ENCODE measurements at places on chromosomes 13 and 19. TPM values are rescaled to one million over a fixed set of nuclear protein-coding genes. Genes with fewer than 3 reads are reported as not detected.

GRCh38 chr19:30091856-30092255 is 149.8 kb downstream of the URI1 start:
- DNase-seq, result no peak

DNA sequence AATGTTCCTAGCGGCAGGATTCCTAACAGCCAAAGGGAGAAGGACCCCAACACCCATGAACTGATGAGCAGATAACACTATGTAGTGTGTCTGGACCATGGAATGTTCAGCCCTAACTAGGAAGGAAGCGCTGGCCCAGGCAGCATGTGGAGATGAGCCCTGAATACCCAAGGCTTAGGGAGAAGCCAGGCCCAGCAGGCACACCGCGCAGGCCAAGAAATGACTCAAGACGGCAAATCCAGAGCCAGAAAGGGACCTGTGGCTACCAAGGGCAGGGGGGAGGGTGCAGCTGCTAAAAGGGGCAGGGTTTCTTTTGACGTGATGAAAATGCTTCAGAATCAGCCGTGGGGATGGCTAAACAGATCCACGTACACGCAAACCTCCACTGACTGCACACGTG is 20.7 kb upstream of the TINCR start:
- no peak for DNase-seq

- DNase-seq, result no peak
Measured at GRCh38 chr19:41871573-41872383, 5.3 kb upstream of the CD79A start.

- DNase-seq, result no peak
Measured at GRCh38 chr19:5864013-5864720, 6.2 kb downstream of the FUT5 start.

DNA sequence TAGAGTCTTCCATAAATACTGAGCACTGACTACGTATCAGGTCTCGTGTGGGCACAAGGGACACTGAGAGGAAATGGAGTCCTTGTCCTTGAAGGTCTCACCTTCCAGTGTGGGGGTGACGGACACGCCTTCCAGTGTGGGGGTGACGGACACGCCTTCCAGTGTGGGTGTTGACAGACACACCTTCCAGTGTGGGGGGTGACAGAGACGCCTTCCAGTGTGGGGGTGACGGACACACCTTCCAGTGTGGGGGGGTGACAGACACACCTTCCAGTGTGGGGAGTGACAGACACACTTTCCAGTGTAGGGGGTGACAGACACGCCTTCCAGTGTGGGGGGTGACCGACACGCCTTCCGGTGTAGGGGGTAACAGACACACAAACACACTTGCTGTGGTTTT is 14.3 kb upstream of the EDDM13 start:
- no peak for DNase-seq

DNA sequence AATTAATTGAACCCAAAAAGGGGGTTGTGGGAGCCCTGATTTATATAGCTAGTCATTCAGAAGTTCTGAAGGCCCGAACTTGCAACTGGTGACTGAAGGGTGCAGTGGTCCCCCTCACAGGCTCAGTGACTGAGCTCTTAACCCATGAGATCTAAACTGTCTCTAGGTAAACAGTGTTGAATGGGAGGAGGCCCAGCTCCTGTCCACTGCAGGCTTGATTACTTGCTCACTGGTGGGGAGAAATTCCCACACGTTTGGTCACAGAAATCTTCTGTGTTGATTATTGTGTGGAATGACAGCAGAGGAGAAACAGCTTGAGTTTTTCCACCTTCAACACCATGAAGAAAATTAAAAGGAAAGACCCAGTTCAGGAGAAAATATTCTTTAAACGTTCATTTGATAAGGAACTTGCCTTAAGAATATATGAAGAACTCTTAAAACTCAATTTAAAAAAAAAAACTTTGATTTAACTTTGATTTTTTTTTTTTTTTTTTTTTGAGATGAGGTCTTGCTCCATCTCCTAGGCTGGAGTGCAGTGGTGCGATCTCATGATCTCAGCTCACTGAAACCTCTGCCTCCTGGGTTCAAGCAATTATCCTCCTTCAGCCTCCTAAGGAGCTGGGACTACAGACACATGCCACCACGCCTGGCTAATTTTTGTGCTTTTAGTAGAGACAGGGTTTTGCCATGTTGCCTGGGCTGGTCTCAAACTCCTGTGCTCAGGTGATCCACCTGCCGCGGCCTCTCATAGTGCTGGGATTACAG is 249.3 kb downstream of the UQCRFS1 start:
- DNase-seq, result no peak

- peak; percentile 76 for DNase-seq
Measured at GRCh38 chr13:97028441-97029299, 34.4 kb upstream of the OXGR1 start.

DNA sequence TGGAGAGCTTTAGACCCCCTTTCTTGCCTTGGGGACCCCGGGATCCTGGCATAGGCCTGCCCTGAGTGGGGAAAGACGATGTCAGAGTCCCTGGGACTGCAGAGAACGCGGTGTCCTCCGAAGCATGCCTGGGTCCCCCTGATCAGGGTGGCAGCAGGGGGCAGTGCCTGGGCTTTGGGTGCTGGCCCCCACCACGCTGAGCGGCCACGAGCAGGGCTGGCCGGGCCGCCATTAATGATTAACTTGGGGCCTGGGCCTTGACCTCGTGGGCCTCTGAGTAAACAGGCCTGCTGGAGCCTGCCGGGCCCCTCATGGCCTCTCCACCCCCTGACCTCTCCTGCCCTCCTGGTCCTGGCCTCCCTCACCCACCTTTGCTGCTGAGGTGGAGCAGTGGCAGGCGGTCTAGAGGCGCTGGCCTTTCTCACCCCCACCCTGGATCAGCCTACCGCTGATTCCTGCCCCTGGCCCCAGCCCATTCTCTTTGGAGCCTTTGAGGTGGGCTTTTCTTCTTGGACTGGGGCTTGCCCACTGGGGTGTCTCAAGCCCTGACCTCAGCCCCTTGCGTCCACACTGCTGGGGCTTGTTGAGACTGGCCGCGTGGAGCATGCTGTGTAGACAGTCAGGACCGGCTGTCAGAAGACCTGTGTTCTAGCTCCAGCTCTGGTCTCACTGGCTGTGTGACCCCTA is 26.3 kb downstream of the CEBPA start:
- DNase-seq, result no peak

DNA sequence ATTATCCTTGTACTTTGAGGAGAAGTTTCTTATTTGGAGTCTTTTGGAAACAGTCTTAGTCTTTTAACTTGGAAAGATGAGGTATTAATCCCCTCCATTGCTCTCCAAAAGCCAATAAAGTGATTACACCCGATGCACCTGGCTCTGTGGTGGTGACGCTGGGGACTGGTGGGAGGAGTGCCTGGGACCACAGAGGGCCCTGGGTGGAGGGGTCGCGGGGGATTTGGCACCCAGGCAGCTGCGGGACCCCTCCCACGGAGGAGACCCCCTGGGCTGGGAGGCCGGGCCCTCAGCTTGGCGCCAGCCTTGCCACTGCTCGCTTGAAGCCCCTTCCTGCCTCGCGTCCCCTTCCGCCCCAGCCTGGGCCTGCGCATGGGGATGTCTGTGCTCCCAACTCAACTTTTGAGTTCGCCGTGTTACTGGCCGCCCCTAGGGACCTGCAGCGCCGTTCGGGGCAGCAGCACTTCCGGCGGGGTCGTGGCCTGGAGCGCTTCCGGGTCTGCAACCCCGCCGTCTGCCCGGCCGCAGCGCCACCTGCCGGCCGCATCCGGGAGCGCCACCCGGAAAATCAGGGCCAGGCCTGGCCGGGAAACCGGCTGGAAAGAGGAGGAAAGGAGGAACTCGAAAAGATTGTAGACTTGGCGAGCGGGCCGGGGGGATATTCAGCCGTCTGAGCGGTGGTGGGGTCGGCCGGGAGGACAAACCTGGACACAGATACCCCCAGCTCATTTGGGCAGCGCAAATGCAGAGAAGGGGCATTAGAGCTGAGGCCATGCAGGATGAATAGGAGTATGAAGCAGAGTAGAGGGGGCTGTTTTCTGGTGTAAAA is 8.4 kb downstream of the PEAK3 start:
- peak; percentile 71 for DNase-seq

GRCh38 chr19:56400485-56400884 is 3.6 kb upstream of the ZNF583 start:
- no peak for DNase-seq

- DNase-seq, result peak; percentile 44
Measured at GRCh38 chr13:39913928-39914327, 258.5 kb downstream of the COG6 start.

DNA sequence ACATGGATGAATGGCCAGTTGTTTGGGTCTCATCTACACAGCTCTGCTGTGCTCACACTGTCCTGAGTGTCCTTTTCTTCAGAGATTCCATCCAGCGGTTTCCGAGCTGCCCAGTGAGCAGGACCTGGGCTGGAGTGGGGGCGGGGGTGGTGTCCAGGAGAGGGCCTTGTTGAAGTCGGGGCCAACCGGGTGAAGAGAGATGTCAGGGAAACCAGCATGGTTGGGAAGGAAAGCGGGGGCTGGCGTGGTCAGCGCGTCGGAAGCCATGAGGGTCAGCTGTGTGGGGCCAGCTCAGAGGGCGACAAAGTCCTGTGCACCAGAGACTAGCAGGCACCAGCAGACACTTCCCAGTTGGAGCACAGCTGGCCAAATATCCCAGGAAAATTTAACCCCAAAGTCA is 37.8 kb upstream of the SOX1 start:
- DNase-seq, result no peak

- no peak for DNase-seq
Measured at GRCh38 chr13:64083396-64083795, 2667.7 kb upstream of the PCDH20 start.

DNA sequence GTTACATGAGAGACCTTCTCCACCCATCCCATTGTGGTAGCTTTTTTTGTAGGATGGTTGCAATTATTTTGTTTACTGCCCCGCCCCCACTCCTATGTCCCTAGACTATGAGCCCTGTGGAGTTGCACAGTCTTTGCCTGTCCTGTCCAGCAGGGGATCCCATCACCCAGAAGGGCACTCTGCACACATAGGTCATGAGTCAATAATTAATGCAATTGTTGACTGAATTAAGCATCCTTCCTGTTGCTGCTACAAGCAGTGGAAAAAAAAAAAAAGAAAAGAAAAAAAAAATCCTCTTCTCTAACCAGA is 14.2 kb downstream of the C19orf81 start:
- DNase-seq, result peak; percentile 31

GRCh38 chr19:4722671-4723594 is 709 bp downstream of the DPP9 start:
- DNase-seq, result peak; percentile 28

DNA sequence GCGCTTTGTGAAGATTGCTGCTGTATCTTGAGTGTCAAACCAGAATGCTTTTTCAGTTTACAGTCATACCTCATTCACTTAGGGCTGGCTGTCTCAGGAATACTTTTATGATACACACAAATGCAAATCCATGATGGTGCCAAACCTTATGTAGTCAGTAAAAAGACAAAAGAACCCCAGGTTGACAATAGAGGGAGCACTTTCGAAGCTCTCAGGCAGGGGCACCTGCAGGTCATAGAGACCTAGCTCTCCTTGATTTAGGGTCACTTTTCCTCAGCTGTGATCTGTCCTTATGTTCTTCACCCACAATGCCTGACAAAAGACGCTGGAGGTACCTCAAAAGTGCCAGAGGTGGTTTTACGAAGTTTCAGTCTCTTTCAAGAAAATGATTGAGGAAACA is 172.2 kb downstream of the DNAJC15 start:
- no peak for DNase-seq

- DNase-seq, result no peak
Measured at GRCh38 chr19:30593356-30593755, 221.2 kb downstream of the ZNF536 start.

- DNase-seq, result no peak
Measured at GRCh38 chr13:84744203-84744602, 861.9 kb upstream of the SLITRK1 start.

- DNase-seq, result peak; percentile 41
Measured at GRCh38 chr13:72255908-72256307, 388.9 kb upstream of the DACH1 start.

GRCh38 chr13:93635616-93636032 is 409.0 kb downstream of the GPC6 start:
- DNase-seq, result no peak

- DNase-seq, result no peak
Measured at GRCh38 chr13:44302940-44303575, 70.6 kb upstream of the SERP2 start.

GRCh38 chr19:44689290-44690130 is 9.4 kb upstream of the CEACAM16 start:
- peak; percentile 90 for DNase-seq

- no peak for DNase-seq
Measured at GRCh38 chr19:40862785-40863184, 12.5 kb upstream of the CYP2A6 start.

Gene TNFSF11
- total RNA-seq, result not detected

Gene NAPSA
- not detected for total RNA-seq

Gene RBM26
- total RNA-seq, result 26.9 TPM

Gene ZNF43
- 10.7 TPM for total RNA-seq

Gene C19orf33
- total RNA-seq, result not detected

Gene ZNF541
- 0.33 TPM for total RNA-seq

Gene TYROBP
- not detected for total RNA-seq

Gene ZNF256
- 4.5 TPM for total RNA-seq

Gene ANGPTL8
- not detected for total RNA-seq

Gene CKM
- total RNA-seq, result not detected

Gene MARK4
- total RNA-seq, result 14.0 TPM

Gene WASF3
- 19.4 TPM for total RNA-seq

Gene RDH8
- total RNA-seq, result not detected

Gene CYP4F3
- not detected for total RNA-seq

All from dermis blood vessel endothelial cell (primary cell).